ENCODE measurements at places on chromosomes 2 and 18. TPM values are rescaled to one million over a fixed set of nuclear protein-coding genes. Genes with fewer than 3 reads are reported as not detected.

DNA sequence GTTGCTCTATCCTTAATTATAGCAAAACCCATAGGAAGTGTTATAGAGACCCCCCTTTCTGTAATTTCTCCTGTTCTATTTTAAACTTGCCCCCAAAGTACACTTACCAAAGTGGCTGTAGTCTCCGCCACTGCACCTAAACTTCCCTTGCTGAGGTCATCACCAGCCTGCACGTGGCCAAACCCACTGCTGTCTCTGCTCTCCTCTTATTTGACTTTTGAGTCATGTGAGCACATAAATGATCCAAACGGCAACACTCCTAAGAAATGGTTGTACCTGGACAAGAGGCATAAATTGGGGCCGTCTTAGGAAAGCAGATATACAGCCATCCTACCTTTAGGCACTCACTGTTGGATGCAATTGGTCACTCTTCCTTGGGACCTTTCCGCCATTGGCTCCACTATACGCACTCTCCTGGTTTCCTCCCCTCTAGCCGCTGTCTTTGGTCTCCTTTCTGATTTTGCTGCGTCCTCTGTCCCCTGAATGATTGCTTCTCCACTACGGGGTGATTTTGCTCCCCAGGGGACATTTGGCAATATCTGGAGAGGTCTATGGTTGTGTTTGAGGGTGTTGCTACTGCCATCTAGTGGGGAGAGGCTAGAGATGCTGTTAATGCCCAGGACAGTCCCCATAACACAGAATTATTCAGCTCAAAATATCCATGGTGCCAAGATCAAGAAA lies 19.2 kb upstream of the IL36G start:
- no peak overlapping the region for H3K4me3 ChIP-seq
- H3K4me1 ChIP-seq: peaks cover 13% of the 10 kb centered on the region
- peak; percentile 41 for DNase-seq
- no peaks in the 10 kb centered on the region for H3K27me3 ChIP-seq

GRCh38 chr18:9753846-9754245 lies 45.7 kb downstream of the RAB31 start:
- peaks cover 11% of the 10 kb centered on the region for H3K4me1 ChIP-seq
- DNase-seq: no peak
- no peaks in the 10 kb centered on the region for H3K36me3 ChIP-seq
- no peak overlapping the region for H3K27ac ChIP-seq
- no peak overlapping the region for H3K4me3 ChIP-seq

DNA sequence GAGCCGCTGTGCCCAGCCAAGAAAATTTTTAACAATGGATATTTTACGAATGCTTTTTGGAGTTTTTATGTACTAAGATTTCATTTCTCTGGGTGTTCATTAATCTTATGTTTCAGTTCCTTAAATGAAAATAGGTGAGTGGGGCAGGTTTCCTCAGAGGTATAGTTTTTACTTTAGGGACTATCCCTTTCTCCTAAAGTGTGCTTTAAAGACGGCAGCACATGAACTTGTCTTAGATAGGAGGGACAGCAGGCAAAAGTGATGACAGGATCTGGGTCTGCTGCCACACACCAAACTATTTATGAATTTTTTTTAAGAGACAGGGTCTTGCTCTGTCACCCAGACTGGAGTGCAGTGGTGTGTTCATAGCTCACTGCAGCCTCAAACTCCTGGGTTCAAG lies 8.0 kb upstream of the REL start:
- no peaks in the 10 kb centered on the region for H3K27me3 ChIP-seq
- no peak for DNase-seq
- H3K36me3 ChIP-seq: no peaks in the 10 kb centered on the region
- no peak overlapping the region for H3K27ac ChIP-seq
- H3K4me3 ChIP-seq: no peak overlapping the region

DNA sequence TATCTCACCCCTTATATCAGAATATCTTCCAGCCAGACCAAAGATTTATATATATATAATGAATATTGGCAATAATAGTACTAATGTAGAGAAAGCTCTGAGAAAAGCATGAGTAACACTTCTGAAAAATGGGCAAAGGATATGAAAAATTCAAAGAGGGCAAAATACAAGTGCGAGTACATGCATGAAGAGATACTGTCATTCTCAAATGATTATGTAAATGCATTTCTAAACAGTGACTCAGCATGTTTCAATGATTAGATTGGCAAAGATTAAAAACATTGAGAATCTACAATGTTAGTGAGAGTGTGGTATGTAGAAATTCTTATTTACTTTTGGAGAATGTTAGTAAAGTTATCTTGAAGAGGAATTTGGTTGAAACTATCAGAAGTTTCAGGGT lies 118.3 kb upstream of the NEDD4L start:
- H3K36me3 ChIP-seq: no peaks in the 10 kb centered on the region
- H3K4me1 ChIP-seq: no peaks in the 10 kb centered on the region
- H3K27ac ChIP-seq: no peak overlapping the region
- DNase-seq: no peak

EFR3B gene
- 0.96 TPM for total RNA-seq

GRCh38 chr2:65539633-65540032 lies 107.2 kb upstream of the SPRED2 start:
- H3K27me3 ChIP-seq: no peaks in the 10 kb centered on the region
- H3K4me3 ChIP-seq: no peak overlapping the region
- DNase-seq: no peak

DNA sequence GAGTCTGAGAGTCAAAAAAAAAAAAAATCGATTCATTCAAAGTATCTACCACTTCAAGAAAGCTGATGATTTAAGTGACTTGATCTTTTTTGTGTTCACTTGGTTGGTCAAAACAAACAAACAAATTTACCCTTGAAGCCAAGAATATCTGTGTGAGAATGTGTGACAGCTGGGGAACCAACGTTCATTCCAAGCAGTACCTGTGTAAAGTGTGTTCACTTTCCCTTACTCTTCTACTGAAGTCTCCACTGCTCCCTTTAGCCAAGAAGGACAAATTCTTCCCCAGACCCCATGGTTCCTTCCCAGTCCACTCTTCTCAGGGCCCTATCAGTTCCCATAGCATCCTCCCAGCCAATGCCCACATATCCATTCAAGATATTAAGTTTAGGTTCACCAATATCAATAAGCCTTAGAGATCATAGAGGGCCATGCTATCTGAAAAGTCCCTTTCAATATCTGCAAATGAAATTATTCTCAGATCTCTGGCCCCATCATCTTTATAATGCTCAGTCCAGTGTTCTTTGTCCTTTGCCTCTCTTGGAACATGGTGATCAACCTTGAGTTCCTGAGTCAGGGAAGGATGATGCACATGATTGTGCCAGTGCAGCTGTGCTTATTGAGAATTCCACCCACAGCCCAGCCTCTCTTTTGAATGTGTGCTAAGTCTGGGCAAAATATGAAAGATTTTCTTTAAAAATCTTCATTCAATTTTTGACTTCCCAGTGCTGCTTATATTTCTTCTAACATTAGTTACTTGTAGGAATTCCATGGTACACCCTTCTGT lies 82.8 kb upstream of the DTNA start:
- no peaks in the 10 kb centered on the region for H3K4me1 ChIP-seq
- H3K4me3 ChIP-seq: no peak overlapping the region
- no peaks in the 10 kb centered on the region for H3K36me3 ChIP-seq
- no peak overlapping the region for H3K27ac ChIP-seq
- no peak for DNase-seq

DNA sequence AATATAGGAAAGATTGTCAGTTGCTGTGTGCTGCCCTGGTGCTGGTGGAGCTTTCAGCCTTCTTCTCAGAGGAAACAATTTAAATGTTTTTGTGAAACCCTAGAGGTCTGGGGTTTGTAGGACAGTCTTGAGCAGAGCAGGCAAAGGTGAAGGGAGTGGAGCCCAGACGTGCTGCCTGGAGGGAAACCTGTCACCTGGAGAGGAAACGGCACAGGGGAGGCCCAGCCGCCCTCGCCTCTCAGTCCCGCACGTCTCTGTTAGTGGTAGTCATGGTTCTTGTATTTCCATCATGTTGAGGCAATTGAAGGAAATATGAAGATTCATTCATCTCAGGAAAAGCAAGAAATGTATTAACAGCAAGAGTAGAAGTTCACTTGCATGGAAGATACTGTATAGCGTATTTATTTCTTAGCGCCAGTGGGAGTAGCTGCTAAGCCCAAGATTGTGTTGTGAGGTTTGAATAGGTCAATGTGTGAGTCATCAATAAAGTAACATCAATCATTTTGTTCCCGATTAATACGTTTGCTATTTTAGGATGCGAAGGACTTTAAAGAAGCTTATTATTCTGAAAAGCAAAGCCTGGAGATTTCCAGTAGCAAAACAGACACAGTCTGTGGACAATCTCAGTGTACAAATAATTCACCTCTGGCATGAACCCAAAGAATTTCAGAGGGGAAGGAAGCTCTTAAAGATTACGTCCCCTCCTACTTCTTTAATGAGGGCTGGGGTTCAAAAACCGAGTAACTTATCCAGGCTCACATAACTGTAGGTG lies 70.4 kb downstream of the LRRFIP1 start:
- H3K4me1 ChIP-seq: peaks cover 68% of the 10 kb centered on the region
- no peak overlapping the region for H3K4me3 ChIP-seq
- no peaks in the 10 kb centered on the region for H3K36me3 ChIP-seq
- no peaks in the 10 kb centered on the region for H3K27me3 ChIP-seq
- no peak for DNase-seq

TNFRSF11A gene
- total RNA-seq: 3.2 TPM

DNA sequence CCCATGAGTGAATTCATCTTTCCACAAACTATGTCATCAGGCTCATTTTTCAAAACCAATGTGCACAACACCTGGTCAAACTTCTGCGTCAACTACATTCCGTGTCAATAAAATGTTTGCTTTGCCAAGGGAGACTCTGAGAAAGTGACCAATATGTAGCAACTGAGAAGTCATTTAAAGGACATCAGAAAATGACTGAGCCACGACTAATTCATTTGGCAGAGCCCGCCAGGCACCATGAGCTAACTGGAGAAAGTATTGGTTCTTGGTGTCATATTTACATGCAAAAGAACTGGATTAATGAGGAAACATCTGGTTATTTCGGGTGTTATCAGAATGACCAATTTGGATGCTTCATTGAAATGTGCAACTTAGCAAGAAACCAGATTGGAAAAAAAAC lies 7.2 kb downstream of the RND3 start:
- peaks cover 41% of the 10 kb centered on the region for H3K4me1 ChIP-seq
- H3K4me3 ChIP-seq: peak overlapping the region; percentile 42
- H3K27me3 ChIP-seq: no peaks in the 10 kb centered on the region
- peaks cover 7% of the 10 kb centered on the region for H3K36me3 ChIP-seq
- no peak overlapping the region for H3K27ac ChIP-seq

TRPM8 gene
- total RNA-seq: 0.39 TPM

DNA sequence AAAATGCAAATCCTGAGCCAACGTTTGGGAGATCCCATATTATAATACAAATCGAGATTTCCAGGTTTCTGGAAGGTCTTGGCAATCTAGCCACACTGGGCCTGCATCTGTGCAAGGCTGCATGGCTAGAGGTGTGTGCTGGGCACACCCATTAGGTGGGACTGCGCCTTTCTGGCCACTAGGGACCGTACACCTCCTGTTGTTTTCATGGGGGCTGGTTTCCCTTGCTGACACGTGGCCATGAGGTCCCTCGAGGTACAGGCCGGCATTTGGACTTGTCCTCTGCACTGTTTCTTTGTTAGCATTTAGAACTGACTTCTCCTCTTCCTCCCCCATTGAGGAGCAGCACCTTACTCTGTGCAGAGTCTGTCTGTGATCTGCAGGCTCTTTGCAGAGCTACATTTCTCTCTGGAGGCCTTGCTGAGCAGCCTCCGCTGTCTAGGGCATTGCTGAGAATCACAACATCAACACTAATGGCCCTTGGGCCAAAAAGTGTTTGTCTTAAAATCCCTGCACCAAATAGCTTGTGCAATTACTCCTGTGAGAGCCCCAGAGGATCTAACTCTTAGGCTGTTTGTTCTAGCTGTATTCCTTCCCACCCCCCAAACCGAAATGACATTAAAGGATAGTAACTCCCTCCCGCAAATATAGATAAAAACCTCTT lies 131.2 kb downstream of the NEDD4L start:
- H3K4me3 ChIP-seq: no peak overlapping the region
- DNase-seq: no peak
- peaks cover 22% of the 10 kb centered on the region for H3K4me1 ChIP-seq
- no peaks in the 10 kb centered on the region for H3K27me3 ChIP-seq
- no peaks in the 10 kb centered on the region for H3K36me3 ChIP-seq
- H3K27ac ChIP-seq: no peak overlapping the region

DNA sequence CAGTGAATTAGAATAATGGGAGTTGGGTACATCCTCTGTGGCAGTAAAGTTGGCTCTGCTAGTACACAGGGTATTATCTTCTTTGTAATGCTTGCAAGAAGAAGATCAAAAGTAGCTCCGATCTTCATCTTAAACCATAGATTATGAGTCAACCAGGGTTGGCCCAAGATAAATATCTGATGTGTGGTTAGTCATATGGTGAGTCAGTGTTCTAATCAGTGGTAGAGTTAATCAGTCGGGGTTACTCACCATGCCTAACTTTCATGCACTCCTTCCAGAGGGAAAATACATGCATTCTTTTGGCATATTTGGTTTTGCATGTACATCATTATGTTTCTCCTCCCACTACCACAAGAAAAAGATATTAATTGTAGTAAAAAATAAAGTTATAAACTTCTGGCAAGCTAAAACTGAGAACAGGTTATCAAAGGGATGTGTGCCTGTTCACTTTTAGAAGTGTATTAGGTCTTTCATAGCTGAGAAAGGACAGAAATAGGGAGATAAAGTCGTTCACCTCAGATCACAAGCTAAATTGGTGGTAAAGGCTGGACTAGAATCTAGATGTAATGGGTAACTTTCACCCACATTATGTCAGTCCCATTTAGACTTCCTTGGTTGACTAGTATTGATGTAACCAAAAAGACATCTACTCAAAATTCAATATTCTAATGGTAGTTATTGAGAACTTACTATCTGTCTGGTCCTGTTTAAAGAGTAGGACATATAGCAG lies 684.4 kb downstream of the IRS1 start:
- H3K36me3 ChIP-seq: 0 out of 2 replicates have a peak, but pooled peaks cover 4% of the 10 kb centered on the region
- no peak overlapping the region for H3K4me3 ChIP-seq
- H3K4me1 ChIP-seq: peaks cover 69% of the 10 kb centered on the region

- no peaks in the 10 kb centered on the region for H3K36me3 ChIP-seq
- H3K27ac ChIP-seq: no peak overlapping the region
- DNase-seq: no peak
- H3K27me3 ChIP-seq: no peaks in the 10 kb centered on the region
Observed at GRCh38 chr2:228901531-228901930, 369.6 kb downstream of the PID1 start.

DNA sequence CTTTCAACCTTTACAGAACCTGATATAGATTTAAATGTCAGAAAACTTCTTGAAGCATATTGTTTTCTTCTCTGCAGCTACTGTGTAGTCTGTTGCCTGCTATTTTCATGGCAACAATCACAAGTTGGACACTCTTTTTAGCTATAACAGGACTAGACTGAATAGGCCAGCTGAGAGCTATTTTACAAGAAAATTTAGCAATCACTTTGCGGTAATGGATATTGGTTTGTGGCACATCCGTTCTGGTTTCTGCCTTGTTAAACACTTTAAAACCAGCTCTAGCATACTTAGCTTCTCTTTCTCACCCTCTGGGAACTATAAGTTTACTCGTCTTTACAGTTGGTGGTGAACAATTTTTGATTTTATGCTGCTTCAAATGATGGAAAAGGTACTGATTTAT lies 125.7 kb downstream of the MAP2 start:
- H3K4me3 ChIP-seq: no peak overlapping the region
- no peak for DNase-seq
- H3K36me3 ChIP-seq: no peaks in the 10 kb centered on the region
- no peaks in the 10 kb centered on the region for H3K4me1 ChIP-seq

WDR75 gene
- total RNA-seq: 70.2 TPM

- no peak for DNase-seq
- peaks cover 5% of the 10 kb centered on the region for H3K4me1 ChIP-seq
- no peak overlapping the region for H3K4me3 ChIP-seq
Observed at GRCh38 chr2:57429831-57430230, 616.8 kb upstream of the VRK2 start.
